ENCODE measurements at places on chromosomes 7 and 10.

- peak; percentile 61 for DNase-seq
These were observed 86.4 kb upstream of the DGKB start for GRCh38 chr7:14988941-14989340.

DNA sequence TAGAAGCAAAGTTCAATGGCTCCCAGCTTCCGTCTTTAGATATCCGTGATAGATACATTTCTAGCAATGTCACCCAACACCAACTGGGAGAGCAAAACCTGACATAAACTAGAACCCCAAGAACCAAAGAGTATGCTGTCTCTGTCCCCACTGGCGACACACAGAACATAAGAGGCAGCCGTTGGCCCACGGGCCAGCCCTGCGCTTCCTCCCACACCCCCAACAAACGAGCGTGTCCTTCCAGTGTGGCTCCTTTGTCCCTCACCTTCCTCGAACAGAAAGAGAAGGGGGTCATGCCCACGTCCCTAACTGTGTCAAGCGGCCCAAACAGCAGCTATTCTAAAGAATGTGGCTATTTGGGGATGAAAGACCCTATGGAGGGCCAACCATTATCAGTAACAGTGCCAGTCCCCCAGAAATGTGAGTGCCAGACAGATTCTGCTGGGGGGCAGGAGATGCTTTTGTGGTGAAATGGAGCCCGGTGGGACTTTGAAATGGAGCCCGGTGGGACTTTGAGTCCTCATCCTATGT lies 171.9 kb downstream of the USP6NL start:
- no peak for DNase-seq

DNA sequence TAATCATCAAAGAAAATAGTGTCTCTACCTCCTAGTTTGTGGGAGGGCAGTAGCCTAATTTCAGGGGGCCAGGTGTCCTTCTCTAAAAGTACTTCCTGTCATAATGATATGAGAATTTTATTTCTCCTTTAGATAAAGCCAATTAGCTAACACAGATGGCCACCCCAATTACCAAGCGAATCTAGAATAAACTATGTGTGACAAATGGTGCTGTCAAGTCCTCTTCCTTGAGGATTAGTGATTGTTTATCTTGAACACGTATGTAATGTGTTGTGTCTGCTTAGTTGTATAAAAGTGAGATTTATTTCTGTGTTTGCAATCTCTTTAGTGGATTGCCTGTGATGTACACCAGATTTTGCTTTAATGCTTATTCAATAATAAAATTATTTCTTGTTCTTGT lies 1120.0 kb downstream of the SORCS1 start:
- no peak for DNase-seq

GRCh38 chr10:86315549-86315942 lies 51.0 kb downstream of the GRID1 start:
- DNase-seq, result no peak

GRCh38 chr7:45721686-45722598 lies 147.8 kb downstream of the ADCY1 start:
- no peak for DNase-seq

GRCh38 chr7:143331179-143331801 lies 15.4 kb downstream of the CLCN1 start:
- DNase-seq, result peak; percentile 90

DNA sequence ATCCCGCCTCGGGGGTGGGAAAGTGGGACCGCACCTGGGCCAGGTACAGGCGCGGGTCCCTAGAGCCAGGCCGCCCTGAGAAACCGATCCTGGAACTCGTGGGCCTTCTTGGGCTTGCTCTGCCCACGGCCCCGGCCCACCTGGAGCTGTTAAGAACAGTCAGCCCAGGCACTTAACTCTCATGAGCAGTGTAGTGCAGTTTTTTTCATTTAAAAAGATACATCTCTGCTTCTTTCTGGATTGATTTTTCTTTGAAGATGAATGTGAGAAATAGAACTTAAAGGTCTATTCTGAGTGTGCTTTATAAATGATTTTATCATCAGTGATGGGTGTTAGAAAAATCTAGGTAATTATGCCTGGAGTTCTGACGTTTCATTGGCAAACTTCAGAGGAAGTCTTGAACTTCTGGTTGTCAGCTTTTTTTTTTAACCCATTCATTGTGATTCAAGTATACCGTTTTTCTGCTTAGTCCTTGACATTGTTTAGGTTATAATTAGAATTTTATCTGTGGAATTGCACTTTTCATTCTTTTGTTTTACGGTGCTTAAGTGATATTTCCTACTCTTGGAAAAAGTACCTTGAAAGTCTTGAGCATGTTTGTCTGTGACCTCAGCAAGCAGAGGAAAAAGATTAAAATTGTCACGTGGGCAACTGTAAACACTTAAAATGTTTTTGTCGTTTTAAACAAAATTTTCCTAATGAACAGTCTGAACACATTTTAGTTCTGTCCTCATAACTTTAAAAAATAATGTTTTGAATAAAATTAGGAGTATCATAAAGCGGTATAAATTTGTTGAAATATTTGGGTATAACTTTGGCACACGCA lies 906 bp downstream of the CDK1 start:
- no peak for DNase-seq

DNA sequence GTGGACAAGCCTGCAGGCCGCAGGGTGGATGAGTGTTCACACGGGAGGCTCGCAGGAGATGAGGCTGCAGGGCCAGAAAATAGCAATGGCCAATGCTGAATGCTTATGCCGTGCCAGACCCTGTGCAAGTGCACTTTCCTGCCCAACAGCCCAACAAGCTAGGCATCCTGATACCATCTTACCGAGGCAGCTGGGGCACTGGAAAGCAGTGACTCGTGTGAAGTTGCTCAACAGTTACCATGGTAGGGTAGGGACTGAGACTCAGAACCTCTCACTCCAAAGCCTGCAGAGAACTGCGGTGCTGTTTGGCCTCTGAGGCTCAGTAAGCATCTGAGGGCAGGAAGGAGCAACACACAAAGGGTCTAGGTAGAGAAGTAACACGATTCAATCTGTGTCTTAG lies 43.7 kb downstream of the JAZF1 start:
- DNase-seq, result no peak

DNA sequence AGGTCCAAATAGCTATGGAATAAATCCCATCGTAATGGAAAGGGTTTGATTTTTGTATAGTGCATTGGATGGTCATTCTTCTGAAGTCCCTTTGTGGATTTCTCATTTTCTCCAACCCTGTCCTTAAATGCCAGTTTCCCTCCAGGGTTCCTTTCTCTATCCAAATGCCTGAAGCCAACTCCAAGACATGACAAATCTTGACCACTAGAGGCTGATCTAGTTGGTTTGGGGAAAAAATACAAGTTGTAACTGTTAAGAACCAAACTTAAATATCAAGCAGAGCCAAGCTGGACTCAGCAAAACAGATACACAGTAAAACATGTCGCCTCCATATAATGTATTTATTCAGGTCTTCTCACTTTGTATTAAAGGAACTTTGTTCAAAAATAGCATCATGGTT lies 28.7 kb downstream of the FRMD4A start:
- DNase-seq, result peak; percentile 35

GRCh38 chr10:78849115-78849514 lies 219.7 kb upstream of the ZMIZ1 start:
- no peak for DNase-seq

GRCh38 chr10:2772135-2772534 lies 295.2 kb upstream of the PFKP start:
- DNase-seq, result no peak

DNA sequence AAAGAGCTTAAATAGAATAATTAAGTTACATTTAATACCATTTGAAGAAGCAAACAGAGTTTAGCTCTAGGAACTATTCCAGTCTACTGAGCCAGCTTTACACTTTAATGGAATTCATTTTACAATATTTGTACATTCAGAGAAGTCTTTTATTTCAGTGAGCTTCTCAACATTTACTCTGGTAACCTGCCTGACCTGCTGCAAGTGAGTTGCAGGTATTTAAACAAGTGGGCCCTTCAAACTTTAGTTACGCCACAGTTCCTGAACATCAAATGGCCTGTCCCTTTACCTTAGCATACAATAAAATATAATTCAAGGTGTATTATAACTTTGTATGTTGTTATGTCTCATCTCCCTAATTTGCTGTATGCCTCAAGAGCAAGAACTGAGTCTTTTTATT lies 121.6 kb upstream of the SEMA3C start:
- no peak for DNase-seq

DNA sequence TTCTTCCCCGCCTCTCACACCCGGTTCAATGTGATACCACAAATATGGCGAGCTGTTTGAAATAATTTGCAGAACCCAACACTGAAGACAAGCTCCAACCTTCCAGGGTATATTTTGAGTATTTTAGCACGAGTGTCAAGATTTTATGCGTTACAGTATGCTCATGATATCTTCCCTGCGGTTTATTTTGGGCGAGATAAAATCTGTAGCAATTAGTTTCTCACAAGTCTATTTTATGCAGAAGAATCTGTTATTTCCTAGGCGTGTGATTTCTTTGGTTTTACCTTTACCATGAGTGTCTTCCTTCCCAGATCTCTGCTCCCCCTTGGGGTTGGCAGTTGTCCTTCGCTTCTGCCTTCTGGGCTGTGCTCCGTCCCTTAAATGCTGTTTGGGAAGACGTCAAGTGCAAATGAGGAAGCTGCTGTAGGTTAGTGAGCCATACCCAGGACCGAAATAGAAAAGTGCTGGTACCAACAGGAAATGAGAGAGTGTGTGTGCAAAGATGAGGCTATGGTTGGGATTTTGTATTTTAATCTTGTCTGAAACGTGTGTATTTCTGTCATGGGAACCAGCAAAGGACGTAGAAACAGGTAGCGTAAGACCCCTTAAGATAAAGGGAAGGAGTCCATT lies 299.8 kb downstream of the KLF6 start:
- DNase-seq, result no peak

GRCh38 chr10:58373442-58373827 lies 11.8 kb upstream of the TFAM start:
- no peak for DNase-seq

DNA sequence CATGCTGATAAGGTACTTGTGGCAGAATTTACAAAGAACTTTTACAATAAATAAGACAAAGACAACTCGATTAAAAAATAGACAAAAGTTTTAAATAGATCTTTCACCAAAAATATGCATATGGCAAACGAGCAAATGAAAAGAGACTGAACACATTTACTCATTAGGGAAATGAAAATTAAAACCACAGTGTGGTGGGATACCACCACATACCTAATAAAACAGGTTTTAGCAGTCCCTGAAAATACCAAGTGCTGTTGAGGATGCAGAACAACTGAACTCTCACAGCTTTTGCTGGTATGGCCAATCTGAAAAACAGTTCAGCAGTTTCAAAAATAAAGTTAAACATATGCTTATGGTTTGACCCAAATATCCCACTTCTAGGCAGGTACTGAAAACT lies 205.4 kb upstream of the ADO start:
- DNase-seq, result no peak

DNA sequence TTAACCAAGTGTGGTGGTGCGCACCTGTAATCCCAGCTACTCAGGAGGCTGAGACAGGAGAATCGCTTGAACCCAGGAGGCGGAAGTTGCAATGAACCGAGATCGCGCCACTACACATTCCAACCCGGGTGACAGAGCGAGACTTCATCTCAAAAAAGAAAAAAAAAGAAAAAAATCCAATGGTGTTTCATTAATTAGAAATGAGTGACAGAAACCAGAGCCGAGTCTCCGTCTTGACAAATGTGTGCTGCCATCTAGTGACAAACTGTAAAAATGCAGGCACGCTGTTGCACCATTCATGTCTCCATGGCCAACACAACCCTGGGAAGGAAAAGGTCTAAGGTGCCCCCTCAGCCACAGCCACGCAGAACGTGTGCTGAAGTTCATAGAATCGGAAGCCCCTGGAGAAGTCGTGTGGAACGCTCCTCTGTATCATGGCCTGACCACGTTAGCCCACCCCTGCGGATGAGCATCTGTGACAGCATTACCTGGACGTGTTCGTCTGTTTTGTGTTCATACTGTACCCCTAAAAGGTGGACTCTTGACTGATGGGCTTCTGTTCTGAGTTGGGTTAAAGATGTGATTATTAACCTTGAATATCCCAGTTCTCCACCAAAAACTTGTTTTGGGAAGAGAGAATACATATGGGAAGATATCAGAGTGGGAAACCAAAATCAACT lies 94.9 kb downstream of the LYZL2 start:
- DNase-seq, result peak; percentile 75

DNA sequence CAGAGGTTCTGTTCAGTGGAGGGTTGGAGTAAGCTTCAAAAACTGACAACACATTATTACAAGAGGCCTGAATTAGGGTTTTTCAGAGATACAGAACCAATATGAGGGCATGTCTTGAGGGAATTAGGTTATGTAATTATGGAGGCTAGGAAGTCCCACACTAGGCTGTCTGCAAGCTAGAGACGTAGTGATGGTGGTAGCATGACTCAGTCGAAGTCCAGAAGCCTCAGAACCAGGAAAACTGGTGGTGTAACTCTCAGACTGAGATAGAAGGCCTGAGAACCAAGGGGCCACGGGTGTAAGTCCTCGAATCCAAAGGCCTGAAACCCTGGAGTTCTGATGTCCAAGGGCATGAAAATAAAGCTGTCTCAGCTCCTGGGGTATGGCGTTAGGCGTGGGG lies 35.6 kb downstream of the ZNF518A start:
- DNase-seq, result no peak

- DNase-seq, result peak; percentile 77
These were observed 255.7 kb downstream of the TNS3 start for GRCh38 chr7:47326220-47326619.

GRCh38 chr10:131155218-131155875 lies 156.2 kb downstream of the TCERG1L start:
- no peak for DNase-seq

DNA sequence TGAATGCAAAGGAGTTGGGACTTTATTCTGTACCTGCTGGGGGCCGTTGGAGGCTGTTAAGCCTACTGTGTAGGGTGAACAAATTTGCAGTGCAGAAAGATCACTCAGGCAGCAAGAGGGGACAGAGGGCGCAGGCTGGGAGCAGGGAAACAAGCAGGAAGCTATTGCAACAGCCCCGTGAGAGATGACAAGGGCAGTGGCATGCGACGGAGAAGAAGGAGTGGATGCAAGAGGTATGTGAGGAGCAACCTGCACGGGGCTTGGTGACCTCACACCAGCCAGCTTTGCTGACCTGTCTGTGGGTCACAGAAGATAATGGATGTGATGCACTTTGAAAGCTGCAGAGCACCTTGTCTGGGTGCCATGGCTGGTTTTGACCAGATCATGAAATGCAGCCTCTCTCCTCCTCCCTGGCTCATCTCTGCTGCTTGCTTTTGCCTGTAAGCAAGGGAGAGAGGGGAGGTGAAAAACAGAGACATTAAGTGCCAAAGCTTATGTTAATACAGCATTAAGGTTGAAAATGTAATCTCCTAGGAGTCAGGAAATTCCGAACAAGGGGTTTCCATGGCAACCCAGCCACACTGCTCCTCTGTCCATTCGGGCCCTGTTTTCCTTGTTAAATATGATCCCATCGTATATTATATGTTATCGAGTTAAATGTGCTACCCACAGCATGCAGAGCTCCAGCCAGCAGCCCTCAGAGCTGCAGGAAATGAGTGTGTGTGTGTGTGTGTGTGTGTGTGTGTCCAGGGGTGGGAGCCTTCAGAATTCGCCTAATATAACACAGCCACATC lies 314.3 kb upstream of the ZMIZ1 start:
- DNase-seq, result peak; percentile 66

- no peak for DNase-seq
These were observed 12.1 kb upstream of the LRRC18 start for GRCh38 chr10:48951707-48952106.

- DNase-seq, result no peak
These were observed 90.6 kb downstream of the CUL2 start for GRCh38 chr10:34999532-34999931.

- peak; percentile 2 for DNase-seq
These were observed 210.3 kb downstream of the GPAM start for GRCh38 chr10:111973306-111973705.

Measured in AG10803 (cell line).